Occipital lobe (tissue), 3 donors: ENCODE measurements at places on chromosomes 13 and 19.
A peak's percentile ranks its signal among the peaks of the same experiment; 100 is the strongest.

- no peak for DNase-seq
These were observed 1765.8 kb downstream of the SLITRK1 start for GRCh38 chr13:82116422-82116989.

DNA sequence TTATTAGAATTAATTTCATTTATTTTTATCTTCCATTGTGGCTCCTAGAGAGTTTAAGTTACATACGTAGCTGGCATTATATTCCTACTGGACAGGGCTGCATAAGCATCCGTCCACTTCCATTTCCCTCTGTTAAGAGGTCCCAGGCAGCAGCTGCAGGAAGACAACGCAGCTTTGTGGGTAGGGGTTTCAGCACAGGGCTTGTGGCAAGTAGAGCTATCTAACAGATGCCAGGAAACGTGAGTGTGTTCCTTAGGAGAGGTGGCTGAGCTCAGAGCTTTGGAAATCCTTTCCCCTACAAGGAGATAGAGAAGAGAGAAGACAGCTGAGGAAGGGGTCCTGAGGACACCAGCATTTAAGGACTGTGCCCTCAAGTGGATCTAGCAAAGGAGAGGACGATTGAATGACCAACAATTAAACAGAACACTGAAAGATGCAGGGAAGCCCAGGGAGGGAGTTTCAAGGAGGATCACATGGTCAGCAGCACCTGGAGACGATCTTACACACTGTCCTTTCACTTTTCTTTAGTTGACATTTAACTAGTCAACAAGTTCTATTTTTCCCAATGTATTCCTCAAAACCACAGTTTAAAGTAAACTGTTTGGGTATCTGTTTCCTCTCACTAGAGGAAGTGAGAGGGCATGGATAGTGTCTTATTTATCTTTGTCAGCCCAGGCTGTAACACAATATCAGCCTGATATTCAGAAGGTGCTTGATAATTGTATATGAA, 2.3 kb upstream of the N4BP2L1 start:
- DNase-seq, result no peak

DNA sequence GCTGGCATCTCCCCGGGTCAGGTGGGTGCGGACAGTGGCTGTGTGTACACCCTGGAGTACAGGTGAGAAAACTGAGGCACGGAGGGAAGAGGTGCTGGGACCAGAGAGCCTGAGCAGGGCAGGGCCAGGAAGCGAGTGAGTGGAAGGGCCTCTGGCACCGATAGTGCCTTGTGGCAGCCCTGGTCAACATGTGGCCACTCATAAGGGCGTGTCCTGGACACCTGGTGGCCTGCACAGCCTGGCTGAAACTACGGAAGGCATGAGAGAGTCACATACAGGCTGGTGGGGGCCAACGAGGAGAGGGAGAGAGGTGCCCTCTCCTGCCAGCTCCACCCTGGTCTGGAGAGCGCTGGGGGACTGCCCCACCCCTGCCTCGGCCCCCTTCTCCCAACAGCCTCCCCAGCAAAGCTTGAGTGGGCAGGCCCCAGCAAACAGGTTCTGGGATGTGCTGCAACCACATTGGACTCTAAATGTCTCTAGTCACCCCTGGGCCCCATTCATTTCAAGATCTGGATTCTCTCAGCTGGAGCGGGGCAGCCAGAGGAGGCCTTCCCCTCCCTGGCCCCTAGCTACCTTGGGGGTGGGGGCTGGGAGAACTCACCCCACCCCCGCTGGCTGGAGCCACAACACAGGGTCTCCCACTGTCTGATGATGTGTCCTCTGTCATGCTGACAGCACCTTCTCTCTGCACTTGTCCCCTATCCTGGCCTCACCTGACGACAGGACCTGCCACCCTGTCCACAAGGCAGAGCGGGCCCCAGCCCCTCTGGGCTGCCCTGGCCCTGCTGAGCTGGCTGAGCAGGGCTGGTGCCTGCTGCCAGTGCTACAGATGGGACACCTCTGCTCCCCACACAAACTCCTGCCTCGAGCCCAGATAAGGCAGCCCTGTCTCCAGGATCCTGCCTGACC, 5.8 kb downstream of the CBARP start:
- DNase-seq, result no peak

GRCh38 chr13:49110122-49110912, 109.8 kb upstream of the MLNR start:
- DNase-seq, result peak; percentile 59

- DNase-seq, result no peak
These were observed 7.8 kb upstream of the OPA3 start for GRCh38 chr19:45592366-45592765.

DNA sequence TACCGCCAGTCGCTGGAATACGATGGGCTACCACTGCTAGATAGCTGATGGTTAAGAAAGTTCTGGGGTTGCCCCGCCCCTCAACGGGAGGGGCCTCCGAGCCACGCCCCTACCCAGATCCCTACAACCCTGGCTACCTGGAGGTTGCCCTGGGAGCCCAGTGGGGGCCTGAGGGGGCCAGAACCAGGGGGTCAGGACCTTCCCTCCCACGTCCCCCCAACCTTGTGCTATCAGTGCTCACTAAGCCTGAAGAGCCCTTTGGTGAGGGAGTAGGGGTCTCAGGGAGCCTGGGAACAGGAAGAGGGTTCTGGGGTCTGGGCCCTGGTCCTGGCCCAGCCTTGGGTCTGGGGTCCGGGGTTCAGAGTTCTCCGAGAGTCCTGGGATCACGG, 8.9 kb downstream of the OCEL1 start:
- DNase-seq, result no peak

DNA sequence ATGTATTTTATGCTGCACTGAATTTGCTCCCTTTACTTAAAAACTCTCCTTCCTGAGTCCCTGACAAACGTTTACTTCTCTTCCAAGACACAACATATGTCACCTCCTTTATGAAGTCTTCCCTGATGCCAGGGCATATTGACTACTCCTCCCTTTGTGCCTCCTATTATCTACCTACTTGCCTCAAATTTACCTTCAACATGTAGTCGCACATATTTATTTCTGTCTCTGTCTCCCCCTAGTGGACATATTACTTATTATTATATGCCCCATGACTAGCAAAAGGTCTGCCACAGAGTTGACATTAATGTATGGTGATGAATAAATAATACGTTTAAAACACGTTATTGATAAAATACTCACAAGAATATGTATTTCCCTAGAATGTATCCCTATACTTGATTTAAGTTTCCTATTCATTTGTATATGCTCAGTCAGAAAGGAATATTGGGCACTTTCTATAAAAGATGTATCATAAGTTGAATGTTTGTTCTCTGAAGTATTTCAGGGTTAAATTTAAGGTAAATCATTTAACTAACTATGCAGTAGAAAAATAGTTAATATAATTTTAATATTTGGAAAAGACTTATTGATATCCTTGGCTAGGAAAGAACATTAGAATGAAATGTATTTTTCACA, 250.3 kb upstream of the ATXN8OS start:
- no peak for DNase-seq

GRCh38 chr19:18737337-18737953, 53.7 kb downstream of the COMP start:
- no peak for DNase-seq

GRCh38 chr19:54023191-54023590, 31.8 kb downstream of the CACNG6 start:
- DNase-seq, result no peak

DNA sequence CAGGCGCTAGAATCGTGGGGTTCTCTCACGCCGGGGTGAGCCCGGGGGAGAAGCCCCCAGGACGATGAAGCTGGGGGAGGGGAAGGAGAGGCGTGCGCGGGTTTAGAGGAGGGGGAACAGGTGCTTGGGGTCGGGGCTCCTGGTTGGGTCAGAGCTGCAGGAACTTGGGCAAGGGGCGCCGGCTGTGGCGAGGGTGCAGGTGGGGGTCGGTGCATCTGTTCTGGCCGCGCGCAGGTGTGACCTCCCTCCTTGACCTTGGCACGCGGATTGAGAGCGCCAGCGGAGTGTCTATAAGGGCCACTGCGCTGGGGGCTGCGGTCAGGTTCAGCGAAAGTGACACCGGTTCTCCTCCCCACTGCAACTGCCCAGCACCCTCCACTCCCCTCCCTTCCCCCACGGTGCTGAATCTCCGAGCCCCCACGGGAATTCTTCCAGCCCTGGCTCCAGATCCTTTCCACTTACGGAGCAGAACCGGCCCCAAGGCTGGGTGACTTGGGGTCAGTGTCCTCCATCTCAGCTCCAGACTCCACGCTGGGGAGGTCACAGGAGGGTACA, 618 bp downstream of the TMEM38A start:
- no peak for DNase-seq

DNA sequence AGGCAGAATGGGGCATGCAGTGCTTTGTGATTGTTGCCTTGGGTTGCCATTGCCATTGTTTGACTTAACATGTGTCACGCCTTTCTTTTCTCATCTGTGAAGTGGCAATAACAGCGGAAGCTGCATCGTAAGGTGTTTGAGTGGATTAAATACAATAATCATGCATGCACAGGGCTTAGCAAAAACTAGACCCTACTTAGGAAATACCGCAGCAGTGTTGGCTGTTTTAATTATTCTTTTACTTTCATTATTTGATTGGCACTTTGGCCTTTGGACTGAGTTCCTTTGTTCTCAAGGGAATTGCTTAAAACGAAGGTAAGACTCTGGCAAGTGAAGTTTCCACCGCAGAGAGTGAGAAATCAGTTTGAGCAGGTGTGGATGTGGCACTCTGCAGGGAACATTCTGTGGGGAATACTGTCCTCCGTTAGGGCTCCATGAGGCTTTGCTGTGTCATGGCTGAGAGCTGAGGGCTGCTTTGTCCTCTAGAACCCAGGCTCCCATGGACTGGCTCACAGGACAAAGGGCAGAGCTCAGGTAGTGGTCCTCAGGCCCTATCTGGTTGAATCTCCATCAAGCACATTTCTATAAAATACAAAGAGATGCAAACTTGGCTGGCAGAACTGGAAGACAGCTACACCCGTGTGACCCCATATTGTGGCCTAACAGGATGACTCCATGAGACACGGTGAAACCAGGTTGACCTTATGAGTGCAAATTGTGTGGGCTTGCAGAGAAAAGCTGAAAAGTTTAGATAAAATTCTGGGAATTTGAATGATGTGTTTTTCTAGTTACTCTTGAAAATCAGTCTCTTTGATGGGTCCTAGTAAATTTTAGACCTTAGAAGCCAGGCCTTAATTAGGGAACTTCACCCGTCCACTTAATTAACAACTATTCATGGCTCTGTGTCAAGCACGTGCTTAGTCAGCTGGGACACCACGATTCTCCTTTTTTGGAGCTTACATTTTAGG, 407.2 kb downstream of the KCNRG start:
- no peak for DNase-seq

DNA sequence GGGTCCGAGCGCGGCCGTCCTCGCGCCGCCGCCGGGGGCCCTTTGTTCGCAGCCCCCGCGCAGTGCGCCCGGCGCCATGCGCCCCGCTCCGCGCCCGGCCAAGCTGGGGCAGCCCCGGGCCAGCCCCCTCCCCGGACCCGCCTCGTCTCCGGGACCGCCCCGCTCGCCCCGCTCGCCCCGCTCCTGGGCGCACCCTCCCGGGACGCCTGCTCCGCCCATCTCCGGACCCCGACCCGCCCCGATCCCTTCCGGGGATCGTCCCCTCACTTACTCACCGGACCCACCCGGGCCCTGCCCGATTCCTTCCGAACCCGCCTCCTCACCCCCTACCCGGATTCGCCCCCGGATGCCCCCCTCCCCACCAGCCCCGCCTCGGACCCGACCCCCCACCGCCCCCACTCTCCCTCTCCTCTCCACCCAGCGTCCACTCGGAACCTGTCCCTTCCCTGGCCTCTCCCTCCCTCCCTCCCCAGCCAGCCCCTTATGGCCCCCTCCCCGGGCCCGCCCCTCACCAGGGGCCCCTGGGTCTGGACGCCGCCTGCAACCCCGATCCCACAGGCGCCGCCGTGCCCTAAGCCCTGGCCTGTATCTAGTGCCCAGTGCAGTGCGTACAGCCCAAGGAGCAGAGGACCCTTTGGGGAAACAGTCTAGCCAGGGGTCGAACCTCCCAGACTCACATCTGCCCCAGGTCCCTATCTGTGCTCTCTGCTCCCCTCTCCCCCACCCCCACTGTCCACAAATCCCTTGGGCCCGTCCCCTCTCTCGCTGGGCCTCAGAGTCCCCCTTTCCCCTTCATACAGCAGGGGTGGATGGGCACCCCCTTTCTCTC, at the start of gene CPAMD8:
TSS of gene CPAMD8 (minus strand) at position 105 of the 829 bp plus-strand sequence. CDS start 168 bp downstream, outside the sequence.
- no peak for DNase-seq

DNA sequence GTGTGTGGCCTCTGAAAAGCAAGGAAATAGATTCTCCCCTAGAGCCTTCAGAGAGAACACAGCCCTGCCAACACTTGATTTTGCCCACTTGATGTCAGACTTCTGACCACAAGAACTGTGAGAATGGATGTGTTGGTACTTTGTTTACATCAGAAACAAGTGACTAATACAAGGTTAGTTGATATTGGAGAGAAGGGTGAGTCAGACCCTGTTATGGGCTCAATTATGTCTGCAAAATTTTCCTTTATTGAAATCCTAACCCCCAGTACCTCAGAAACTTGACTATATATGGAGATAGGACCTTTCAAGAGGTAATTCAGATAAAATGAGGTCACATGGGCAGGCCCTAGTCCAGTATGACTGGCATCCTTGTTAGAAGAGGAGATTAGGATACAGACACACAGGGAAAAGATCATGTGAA, 226.7 kb downstream of the RFC3 start:
- no peak for DNase-seq
